Neuronal stem cell (in vitro differentiated cells): ENCODE measurements at places on chromosomes 11 and 22.
A peak's percentile ranks its signal among the peaks of the same experiment; 100 is the strongest.

- DNase-seq: no peak
These were observed 25.7 kb upstream of the MRPL17 start for GRCh38 chr11:6708876-6709275.

- DNase-seq: no peak
These were observed 107.0 kb downstream of the CTTN start for GRCh38 chr11:70505331-70505731.

DNA sequence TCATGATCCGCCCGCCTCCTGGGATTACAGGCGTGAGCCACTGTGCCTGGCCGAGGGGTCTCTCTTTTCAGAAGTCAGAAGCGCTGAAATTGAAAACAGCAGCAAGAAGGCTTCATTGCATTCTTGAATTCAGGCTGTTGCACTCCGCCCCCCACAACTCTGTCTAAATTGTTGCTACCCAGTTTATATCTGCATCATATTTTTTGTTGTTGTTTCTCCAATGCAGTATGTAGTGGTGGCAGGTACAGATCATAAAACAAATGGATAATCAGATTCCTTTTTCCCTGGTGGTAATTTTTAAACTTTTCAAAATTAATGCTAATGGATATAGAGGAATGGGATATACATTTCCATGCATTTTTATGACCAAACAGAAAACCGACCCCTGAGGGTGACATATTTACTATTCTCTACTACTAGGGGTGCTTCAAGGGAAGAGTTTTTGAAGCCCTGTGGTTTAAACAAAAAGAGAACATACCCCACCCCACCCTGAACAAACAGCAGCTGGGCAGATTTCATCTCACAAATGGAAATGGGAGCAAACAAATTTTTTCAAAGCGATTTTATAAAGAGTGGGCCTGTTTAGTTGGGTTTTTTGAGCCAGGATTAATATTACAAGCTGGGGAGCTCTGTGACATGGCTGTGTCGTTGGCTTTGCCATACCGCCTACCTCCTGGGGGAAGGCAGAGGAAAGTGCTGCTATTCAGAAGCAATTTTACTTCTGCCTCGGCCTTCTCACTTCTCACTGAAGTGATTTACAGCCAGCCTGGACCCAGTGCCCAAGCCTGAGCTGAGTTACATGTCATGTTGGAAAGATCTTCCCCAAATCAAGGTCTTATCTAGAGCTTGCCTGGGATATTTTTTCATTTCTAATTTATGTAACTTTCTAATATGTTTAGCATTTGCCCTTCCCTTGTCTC, 16.0 kb upstream of the TMA7B start:
- DNase-seq: no peak

- DNase-seq: no peak
These were observed 34.9 kb upstream of the CD82 start for GRCh38 chr11:44530413-44531115.

DNA sequence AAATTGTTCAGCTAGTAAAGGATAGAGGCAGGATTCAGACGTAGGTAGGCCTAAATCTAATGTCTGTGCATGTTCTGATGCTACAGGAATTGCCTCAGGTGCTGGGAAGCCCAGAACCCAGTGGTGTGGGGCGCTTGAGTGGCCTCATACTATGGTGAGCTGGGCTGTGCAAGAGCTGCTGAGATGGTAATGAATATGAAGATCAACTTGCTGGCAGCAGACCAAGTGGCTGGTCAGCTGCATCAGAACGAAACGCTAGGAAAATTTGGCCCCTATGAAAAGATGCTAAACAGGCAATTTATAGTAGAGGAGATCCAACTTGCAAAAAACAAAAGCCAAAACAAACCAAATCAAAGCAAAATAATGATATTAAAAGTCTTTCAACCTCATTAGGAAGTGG, 102.7 kb downstream of the INSC start:
- DNase-seq: no peak

- no peak for DNase-seq
These were observed 77.3 kb upstream of the NECTIN1 start for GRCh38 chr11:119806064-119806915.

GRCh38 chr22:47335460-47335859, 573.0 kb downstream of the TBC1D22A start:
- DNase-seq: no peak

- DNase-seq: no peak
These were observed 849 bp downstream of the TCF20 start for GRCh38 chr22:42269432-42270175.

DNA sequence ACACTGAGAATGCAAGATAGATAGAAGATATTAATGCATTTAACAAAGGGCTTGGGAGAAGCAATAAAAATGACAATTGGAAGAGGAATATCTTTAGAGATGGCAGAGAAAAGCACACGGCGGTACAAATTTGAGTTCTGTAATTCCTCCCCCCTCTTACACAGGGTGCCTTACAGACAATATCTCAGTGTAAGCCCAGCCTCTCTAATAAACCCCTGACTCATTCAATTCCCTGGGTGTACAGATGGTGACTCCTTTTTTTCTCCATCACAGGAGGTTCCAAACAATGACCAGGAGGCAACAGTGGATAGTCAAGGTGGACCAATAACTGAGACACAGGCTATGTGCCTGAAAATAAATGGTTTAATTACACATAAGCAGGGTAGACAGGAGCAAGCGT, 598.6 kb downstream of the OPCML start:
- DNase-seq: no peak

- DNase-seq: peak; percentile 20
These were observed 1.2 kb upstream of the CASTOR1 start for GRCh38 chr22:30290342-30291057.

DNA sequence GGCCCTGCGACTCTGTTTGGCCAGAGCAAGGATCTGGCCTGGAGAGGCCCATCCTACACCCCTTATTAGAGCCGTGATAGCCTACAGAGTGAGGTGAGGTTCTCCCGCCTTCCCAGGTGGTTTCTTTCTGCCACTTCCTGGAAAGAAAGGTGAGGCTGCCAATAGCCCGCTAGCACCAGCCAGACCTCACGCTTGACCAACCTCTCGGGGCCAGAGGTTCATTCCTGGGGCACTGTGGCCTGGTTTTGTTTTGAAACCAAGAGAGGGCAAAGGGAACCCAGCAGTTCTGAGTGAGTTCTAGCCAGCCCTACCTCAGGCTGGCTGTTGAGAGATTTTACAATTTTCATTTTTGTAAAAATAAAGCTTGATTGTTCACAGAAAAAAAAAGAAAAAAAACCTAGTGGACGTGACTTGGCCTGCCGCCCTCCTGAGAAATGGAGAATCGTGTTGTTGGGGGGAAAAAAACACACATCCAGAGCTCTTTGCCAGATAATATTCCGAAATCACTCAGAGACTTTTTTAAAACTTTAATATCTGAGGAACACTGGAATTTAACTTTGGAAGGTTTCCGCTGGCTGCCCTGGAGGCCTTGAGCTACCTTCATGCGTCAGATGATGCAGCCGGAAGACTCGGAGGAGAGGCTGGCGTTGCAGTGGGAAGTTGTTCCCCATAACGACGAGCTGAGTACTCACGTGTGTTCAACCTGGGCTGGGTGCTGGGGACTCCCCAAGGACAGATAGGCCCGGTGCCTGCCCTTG, 84.5 kb downstream of the BCR start:
- no peak for DNase-seq

DNA sequence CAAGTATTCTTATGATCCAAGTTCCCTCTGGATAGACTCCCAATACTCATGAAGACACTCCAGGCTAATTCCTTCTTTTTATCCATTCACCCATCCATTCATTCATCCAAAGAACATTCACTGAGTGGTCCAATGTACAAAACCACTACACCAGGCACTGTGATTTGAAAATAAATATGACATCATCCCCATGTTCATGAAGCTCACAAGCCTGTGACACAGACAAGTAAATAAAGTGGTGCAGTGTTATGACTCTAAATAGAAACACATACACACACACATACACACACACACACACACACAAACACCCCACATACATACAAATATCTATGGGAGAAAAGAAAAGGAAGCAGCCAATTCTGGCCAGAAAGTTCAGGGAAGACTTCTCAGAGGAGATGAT, 35.5 kb downstream of the MTMR2 start:
- no peak for DNase-seq

DNA sequence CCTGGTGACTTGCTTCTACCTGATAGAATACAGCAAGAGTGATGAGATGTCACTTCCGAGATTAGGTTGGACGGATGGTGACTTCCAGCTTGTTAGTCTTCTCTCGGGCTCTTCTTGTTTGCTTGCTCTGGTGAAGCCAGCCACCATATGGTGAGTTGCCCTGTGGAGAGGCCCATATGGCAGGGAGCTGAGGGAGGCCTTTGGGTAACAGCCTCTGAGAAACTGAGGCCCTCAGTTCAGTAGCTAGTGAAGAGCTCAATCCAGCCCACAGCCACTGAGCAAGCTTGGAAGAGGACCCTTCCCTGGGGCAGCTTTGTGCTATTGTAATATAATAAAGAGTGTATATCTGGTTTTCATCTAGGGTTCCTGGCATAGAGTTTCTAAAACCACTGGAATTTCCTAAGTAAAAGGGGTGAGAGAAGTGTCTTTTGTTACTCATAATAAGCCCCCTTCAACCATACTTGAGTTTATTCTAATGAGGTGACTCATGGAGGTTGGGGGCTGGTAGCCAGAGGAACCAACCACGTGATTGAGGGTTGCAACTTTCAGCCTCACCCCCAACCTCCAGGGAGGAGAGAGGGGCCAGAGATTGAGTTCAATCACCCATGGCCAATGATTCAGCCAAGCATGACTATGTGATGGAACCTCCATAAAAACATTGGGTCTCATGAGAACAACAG, 8.0 kb upstream of the TPCN2 start:
- no peak for DNase-seq

- no peak for DNase-seq
These were observed 878.6 kb upstream of the CCDC90B start for GRCh38 chr11:84164728-84165127.

DNA sequence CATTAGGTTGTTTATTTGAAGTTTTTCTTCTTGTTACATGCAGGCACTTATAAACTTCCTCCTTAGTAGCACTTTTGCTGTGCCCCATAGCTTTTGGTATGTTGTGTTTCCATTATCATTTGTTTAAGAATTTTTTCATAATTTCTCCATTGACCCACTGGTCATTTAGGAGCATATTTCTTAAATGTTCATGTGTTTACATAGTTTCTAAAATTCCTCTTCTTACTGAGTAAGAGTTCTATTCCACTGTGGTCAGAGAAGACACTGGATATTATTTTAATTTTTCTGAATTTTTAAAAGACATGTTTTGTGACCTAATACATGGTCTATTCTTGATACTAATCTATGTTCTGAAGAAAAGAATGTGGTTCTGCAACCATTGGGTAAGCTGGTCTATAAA, 333.0 kb downstream of the DDX10 start:
- DNase-seq: no peak

- no peak for DNase-seq
These were observed 627.6 kb downstream of the NTM start for GRCh38 chr11:131998020-131998419.

DNA sequence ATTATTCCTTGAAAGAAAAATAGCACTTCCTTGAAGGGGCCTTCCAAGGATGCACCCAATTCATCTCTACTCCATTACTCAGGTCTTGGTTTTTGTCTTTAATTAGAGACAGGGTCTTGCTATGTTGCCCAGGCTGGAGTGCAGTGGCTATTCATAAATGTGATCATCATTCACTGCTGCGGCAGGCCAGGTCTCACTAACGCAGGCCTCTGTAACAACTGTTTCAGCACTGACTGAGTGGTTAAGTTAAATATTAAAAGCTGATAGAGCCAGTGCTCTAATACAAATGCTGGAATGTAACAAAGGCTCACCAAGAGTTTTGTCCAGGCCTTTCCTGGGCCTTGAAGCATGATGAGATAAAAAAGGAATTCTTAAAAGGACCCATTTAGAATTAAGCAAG, 61.4 kb upstream of the GNAZ start:
- no peak for DNase-seq

DNA sequence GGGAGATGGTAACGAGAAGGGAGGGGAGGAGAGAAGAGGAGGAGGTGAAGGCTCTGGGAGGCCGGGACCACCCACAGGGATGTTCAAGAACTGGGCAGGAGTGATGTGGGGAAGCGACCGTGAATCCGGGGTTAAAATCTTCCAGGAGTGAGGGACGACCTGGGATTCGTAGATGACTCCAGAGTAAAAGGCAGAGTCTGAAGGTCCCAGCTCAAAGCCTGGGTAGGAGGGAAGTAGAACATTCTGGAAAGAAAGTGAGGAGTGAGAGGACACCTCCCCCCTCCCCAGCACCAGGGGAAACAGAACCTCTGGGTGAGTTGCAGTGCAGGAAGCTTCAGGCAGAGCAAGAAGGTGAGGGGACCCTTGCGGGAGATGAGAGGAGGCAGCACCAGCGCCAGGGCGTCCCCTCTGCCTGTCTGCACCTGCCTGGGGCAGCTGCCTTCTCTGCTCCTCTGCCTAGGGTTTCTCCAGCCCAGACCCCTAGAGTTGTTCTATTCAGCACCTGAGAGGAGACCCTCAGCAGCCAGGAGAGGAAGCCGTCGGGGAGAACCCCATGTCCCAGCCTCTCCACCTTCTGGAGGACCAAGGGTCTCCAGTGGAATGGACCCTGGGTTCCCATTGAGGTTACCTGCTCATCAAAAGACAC, 49.7 kb downstream of the LINC01488 start:
- no peak for DNase-seq

GRCh38 chr22:26283330-26283729, 114.1 kb downstream of the SEZ6L start:
- DNase-seq: no peak

- no peak for DNase-seq
These were observed 1376.4 kb downstream of the TBC1D22A start for GRCh38 chr22:48138855-48139254.

DNA sequence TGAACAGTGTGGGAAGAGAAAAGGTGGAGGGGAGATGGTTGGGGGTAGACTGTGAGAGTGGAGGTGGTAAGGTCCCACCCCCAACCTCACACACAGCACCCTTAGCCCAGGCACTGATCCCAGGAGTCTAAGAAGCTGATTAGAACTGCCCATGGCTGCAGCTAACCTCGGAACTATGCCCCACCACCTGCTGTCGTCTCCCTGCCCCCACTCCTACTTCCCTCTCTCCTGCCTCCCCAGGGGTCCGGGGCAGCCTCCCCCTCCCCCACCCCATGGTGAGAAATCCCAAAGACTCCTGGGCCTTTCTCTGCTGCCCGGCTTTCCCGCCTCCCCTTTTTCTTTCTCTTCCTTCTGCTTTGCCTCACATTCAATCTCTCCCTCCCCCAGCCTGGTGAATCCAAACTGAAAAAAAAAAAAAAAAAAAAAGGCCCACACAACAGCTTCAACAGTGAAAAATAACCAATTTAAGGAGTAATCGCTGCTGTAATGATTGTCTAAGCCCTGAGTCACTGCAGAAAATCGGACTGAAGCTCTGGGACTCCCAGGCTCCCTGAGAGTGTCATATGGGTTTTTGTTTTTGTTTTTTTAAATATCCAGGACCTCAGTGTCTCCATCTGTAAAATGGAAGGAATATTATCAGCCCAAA, 9.6 kb upstream of the TP53I11 start:
- no peak for DNase-seq

- DNase-seq: no peak
These were observed 134.6 kb downstream of the ST3GAL4 start for GRCh38 chr11:126489836-126490660.

- no peak for DNase-seq
These were observed 58.3 kb downstream of the MYO7A start for GRCh38 chr11:77186302-77186701.

- DNase-seq: no peak
These were observed 87.5 kb downstream of the DDX10 start for GRCh38 chr11:108752297-108752751.
